ENCODE measurements at places on chromosomes 2 and 18.

- no peak for DNase-seq
These were observed 5.0 kb upstream of the SCLY start for GRCh38 chr2:238055841-238056240.

DNA sequence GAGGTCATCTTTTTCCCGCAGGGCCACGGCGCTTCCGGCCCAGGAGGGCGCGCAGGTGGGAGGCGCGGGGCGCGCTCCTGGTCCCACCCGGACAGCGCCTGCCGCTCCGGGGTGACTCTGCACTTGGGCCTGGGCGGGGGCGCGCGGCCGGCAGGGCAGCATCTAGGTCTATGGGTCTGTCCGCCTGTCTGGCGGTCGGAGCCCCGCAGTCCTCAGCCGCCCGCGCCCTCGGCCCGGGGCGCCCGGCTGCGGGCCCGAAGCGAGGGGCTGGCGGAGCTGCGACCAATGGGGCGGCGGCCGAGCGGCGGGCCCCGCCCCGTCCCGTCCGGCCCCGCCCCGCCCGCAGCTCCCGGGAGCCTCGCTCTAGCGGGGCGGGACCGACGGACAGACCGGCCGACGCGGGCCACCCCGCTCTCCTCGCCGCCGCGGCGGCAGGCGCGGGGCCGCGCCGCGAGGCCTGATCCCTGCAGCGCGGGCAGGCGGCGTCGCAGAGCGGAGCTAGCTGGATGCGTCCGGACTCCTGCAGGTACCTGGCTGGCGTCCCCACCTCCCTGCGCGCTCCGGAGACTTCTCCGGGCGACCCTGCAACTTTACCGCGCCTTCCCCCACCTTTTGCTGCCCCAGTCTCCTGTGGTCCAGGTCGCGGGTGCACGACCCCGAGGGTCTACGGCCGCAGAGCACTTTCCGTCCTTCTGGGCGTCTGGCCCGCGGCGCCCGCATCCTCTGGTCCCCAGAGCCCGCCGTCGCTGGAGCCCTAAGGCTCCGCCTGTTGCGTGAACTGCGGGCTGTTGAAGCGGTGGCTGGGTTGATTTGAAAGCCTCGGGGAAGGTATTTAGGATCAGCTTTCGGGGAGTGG, at the start of gene KCNS3:
KCNS3 (plus strand) TSS at position 387 of the 856 bp plus-strand sequence. CDS start 52,342 bp downstream, outside the sequence.
- no peak for DNase-seq

- no peak for DNase-seq
These were observed 167.2 kb downstream of the TRIB2 start for GRCh38 chr2:12883906-12884305.

GRCh38 chr2:39243469-39244123, at the start of gene CDKL4:
TSS of gene CDKL4 (minus strand) at chr2:39243970.
- DNase-seq, result no peak

DNA sequence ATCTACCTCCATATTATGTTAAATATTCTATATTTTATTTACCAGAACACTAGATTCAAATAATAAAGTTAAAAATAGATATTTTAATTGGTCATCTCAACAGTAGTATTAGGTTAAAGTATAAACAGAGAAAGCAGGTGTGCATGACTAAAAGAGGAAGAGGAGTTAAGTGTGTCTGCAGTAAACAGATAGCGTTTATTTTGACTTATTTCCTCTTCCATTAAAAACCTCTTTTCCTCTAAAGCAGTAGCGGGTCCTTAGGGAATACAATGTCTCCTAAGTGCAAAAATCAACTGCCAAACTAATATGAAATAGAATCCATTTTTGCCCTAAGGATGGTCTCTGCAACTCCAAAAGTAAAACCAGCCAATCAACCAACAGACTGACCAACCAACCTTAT, 27.7 kb downstream of the EIF2AK3 start:
- DNase-seq, result no peak

- DNase-seq, result peak; percentile 84
These were observed 183.9 kb downstream of the RAD51AP2 start for GRCh38 chr2:17334300-17334699.

GRCh38 chr2:132754392-132754791, 84.4 kb upstream of the LYPD1 start:
- no peak for DNase-seq

DNA sequence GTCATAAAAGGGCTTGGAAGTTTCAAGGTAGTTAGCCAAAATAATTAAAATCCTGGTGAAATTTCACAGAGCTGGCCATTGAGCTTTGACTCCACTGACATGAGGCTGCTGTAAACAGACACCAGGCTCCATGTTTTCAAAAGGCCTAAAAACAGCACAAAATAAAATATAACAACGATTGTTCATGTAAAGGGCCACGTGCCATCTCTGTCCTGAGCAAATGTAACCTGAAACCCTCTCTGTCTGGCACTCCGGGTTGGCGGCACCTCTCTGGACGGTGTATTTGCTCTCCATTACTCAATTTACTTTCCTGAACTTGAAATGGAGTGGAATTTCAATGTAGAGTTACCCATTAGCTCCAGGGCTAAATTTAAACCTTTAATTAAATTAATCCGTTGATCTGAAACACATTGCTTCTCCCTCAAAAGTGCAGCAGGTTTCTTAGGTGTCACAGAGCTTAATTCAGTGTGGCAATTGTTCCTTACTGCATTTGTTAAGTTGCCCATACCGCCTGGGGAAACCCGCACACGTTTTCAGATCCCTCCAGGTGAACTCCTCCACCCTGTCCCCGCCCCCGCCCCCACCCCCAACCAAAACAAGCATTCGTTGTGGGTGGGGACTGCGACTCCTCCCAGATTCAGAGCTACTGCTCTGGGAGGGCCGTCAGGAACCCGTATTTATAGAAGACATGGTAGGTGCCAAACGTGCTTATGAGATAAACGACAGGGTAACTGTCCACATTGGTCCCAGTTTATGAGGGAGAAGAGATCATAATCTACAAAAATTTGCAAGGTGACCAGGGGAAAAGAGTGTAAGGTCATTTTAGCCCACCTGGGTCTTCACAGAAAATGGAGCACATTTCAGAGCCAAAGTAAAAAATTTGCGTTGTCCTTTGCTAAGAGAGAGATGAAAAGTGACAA, 1.2 kb upstream of the CABLES1 start:
- peak; percentile 76 for DNase-seq

DNA sequence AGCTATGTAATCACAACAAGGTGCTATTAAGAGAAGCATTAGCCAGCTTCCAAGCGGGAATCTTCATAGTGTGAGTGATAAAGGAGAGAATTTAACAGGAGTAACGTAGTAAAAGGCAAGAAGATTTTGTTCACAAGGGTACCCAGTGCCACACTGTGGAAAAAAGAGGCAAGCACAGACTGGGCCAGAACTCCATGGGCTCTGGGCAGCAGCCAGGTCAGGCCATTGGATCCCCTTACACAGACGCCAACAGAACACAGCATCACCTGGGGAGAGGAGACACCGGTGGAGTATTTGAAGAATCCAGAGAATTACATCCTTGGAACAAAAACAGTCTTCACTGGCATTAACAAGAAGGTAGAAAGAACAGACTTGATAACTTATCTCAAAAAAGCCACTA, 21.2 kb downstream of the AMER3 start:
- DNase-seq, result peak; percentile 86

DNA sequence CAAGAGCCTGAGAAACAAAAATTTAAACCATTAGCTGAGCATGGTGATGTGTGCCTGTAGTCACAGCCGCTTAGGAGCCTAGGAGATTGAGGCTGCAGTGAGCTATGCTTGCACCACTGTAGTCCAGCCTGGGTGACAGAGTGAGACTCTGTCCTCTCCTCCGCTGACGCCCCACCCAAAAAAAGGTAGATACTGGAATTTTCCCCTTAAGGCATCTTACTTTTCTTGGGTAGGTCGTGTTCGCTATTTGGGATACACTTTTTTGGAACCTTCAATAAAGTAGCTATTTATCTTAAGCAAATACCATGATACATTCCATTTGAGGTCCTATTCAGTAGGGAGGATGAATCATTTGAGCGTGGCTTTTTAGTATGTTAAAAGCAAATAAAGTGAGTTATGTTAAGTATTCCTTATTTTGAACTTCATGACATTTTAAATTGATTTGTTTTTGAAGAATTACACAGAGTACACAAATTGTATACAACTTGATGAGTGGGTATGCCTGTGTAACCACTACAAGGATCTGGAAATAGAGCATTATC, 38.7 kb downstream of the RALBP1 start:
- no peak for DNase-seq

DNA sequence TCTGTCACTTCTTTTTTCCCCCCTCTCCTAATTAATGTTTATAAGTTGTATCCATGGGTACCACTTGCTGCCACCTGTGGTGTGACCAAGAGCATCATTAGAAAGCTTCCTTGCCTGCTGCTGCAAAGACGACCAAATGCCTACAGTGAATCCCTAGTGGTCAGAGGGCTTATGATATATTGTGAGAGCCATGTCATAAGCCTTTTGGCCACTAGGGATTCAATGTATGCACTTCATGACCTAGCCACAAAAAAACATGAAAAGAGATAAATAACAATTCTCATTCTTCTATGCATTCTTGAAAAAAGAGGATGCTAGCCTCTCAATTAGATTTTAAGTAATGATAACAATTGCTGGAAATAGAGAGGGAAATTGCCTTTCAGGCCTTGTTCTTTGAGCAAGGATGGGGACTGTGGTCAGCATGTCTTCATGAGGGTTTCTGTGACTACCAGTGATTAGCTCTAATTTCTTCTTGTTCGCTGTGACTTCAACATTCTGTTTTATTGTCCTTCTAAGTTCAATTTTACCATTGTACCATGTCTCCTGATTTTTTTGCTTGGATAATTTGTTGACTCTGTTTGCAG, 435.3 kb downstream of the TGIF1 start:
- DNase-seq, result no peak

DNA sequence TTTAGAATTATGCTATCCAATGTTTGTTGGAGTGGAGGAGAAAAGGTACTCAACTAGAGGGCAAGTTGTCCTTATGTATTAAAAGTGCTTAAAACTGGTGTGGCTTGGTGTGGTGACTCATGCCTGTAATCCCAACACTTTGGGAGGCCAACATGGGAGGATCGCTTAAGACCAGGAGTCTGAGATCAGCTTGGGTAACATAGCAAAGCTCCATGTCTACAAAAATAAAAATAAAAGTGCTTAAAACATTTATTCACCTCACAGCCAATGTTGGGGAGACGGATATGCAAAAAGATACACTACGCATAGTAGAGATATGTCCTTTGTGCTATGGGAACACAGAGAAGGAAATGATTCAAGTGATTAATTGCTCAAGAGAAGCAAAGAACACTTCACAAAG, 19.3 kb upstream of the TNFAIP6 start:
- no peak for DNase-seq

GRCh38 chr2:157245846-157246764, 11.4 kb upstream of the GALNT5 start:
- no peak for DNase-seq

GRCh38 chr18:59231877-59232276, 11.9 kb downstream of the GRP start:
- no peak for DNase-seq

DNA sequence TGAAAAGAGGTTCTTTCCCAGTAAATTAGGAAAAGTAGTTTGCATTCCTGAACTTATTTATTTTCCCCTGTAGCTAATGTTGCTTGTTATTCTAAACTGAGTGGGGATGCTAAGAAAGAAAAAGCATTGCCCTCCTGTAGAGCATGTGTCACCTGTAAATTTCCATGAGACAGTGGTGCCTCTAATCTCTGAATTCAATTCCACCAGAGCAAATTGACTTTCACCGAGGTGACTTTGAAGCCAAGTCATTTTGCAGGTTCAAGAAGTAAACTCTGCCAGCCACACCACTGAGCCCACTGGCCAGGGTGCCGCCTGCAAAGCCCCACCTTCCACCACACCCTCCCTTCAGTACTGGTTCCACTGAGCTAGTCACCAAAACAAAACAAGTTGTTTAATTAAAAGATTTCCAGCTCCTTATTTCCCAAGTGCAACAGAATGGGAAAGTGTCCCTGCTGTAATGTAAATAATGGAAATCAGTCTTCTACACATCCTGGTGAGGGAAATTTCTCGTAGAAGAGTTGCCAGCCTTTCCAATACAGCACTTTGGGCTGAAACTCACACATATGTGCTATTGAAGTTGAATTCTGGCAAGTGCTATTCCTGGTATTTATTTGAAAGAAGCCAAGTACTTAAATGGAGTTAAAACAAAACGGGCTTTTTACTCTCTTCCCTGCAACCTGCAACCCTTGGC, 254.8 kb downstream of the RNF152 start:
- peak; percentile 6 for DNase-seq

DNA sequence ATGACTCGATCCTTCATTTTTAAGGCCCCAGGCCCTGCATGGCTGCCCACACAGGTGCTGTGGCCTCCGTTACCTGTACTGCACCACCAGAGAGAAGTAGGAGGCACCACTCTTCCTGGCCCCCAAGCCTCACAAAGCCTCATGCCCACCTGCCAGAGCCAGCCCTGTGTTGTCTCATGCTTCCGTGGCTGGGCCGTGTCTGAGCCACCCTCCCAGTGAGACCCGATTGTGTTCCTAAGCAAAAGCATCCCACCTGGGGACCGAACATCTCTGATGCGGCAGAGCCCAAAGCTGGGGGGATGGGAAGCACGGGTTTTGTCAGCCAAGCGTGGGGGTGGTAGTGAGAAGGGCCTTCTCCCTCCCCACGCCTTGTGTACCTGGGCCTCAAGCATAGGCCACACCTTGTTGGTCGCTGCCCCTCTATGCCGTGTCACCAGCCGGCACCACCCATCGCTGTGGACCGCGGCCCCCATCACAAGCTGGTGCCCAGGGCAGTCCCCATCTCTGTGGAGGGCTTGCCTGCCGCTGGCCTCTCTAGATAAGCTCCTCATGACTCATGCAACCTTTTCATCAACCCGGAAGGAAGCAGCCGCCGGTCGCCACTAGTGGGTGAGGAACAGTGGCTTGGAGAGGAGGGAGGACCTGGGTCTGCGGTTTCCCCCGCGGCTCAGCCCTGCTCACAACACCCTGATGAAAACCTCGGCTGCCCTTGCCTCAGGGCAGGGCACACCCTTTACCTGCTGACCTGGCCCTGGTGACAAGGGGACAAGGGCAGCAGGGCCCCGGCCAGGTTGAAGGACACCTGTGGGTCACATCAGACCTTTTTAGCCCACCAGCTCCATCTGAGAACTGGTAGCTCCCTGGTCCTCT, 2.7 kb upstream of the RNPEPL1 start:
- no peak for DNase-seq

GRCh38 chr2:200171731-200172482, 134.6 kb upstream of the SPATS2L start:
- no peak for DNase-seq

- no peak for DNase-seq
These were observed 116.3 kb downstream of the TTC32 start for GRCh38 chr2:19785447-19785846.

DNA sequence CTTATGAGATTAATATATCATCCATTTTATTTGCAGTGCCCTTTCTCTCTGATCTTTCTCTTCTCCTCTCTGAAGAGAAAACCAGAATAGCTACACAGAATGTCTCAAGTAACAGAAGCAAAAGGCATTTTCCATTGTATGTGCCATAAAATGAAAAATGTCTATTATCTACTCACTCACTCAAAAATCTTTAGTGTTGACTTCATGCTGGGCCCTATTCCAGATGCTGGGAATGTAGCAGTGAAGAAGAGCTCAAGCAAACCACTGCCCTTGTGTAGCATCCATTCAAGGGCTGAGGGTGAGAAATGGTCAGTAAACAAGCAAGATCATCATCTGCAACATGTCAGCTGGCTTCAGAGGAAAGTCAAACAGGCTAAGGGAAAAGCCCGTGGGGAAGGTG, 427.7 kb downstream of the METTL4 start:
- no peak for DNase-seq
